ENCODE measurements at places on chromosomes 2 and 18. TPM values are rescaled to one million over a fixed set of nuclear protein-coding genes. Genes with fewer than 3 reads are reported as not detected.

The D2HGDH gene
- 15.6 TPM for polyA plus RNA-seq

The FOXD4L1 gene
- 0.14 TPM for polyA plus RNA-seq

- DNase-seq, result no peak
Measured at GRCh38 chr2:122029945-122030344, 274.5 kb downstream of the TSN start.

- no peak for DNase-seq
Measured at GRCh38 chr2:155111070-155111469, 412.6 kb downstream of the KCNJ3 start.

DNA sequence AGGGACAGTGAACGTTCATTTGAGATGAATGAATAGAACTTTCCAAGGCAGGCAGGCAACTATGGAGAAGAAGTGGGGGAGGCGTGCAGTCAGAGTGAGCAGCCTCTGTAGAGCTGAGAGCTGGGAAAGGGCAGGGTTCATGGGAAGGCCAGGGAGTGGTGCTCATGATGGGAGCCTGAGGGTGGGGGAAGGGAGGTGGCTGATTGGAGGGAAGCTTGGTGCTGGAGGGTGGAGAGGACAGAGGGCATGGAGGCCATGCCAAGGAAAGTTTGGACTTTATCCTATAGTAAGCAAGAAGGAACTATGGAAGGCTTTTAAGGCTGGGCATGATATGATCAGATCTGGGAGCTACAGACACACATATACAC is 47.6 kb upstream of the LGALSL start:
- no peak for DNase-seq

DNA sequence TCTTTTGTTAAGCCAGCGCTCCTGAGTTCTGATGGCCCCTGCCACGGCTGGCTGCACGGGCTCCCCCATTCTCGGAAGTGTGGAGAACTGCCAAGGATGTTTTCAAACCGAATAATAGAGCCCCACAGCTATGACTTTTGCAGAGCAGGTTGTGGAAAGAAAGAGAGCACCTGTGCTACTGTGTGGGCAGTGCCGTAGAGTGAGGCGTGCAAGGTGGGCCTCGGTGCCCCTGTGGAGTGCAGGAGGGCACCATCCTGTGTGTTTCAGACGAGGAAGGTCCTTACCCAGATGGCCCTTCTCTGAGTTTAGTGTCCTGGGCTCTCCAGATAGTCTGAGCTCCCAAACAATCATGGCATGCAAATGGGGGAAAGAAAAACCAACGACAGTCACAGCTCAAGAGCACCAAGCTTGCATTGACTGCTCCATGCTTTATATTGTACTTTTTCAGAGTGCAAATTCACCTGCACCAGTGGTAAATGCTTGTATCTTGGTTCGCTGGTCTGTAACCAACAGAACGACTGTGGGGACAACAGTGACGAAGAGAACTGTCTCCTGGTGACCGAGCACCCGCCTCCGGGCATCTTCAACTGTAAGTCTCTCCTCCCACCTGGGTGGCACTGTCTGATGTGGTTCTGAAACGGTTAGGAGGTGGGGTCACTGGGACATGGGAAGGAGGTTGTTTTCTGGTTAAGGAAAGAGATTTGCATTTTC is 219.4 kb downstream of the LDLRAD4 start:
- DNase-seq, result peak; percentile 9

DNA sequence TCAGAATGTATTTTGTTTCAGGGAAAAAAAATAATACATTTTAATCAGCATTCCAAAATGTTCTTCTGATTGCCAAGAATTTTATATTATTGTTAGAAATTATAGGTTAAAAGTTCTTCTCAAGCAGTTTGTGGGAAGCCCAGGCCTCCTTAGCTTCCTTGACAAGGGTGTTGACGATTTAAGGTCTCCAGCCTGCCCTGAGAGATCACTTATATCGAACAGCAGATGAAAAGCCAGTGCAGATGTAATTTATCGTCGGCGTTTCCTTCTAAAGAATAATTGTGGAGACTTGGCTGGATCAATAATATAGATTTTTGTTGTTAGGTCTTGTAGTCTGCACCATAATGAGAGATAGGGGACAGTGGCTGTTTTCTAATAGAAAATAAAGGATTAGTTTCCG is 280.6 kb downstream of the ZNF407 start:
- no peak for DNase-seq

- DNase-seq, result no peak
Measured at GRCh38 chr2:85605406-85606115, 3.1 kb upstream of the TMEM150A start.

DNA sequence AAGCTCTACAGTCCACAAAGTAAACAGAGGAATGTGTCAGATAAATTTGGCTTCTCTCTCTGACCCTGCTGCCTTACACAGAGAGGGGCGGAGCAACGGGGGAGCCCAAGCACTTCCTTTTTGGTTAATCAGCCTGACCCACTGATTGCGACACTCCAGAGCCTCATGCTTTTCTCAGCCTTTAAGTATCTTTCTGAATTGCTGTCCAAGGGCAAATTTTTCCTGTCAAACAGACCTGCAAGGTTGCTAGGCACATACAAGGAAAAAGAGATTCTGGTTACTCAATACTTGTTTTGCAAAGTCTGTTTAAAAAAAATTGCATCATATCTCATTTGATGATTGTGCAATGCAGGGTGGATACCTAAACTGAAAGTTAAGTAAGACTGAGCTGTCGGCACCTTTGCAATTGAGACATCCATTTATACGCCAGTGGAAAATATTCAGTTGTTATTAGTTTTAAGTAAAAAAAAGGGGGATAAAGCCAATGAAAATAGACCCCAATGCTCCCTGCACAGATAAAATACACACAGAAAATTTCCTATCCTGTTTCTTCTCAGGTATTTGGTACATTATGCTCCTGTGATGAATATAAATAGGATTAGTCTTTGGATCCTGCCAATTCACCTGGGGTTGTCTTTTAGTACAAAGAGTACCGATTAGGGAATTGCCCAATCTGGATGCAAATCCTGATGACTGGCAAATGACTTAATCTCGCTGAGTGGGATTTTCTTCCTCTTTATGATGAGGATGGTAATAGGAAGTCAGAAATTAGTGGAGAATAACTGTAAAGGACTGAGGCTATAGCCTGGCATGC is 260.2 kb upstream of the TRIB2 start:
- DNase-seq, result peak; percentile 89

DNA sequence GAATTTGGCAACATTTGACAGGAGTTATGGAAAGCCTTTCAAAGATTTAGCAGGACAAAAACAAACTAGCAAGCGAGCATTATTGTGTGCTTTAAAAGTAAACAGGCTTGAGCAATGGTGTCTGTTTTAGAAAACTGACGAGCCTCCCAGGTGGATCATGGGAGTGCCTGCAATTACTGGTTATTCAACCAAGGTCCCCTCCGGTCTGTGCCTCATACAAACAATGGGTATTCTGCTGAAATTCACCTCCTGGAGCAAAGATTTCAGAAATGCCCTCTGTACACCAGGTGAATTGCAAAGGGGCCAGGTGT is 22.4 kb downstream of the RTP5 start:
- no peak for DNase-seq

All from psoas muscle (tissue), 8 donors.